H1 (cell line): ENCODE measurements at places on chromosomes 6 and 20.

- peaks cover 5% of the 10 kb centered on the region; the same call in 1 of the 2 replicates for H3K4me1 ChIP-seq
- no peak overlapping the region for H3K27ac ChIP-seq
- no peak overlapping the region for H3K4me3 ChIP-seq
- no peak for DNase-seq
Measured at GRCh38 chr20:61956396-61957342, 109.0 kb downstream of the TAF4 start.

- no peaks in the 10 kb centered on the region for H3K27me3 ChIP-seq
- DNase-seq: no peak
- H3K4me3 ChIP-seq: no peak overlapping the region
- no peaks in the 10 kb centered on the region for H3K4me1 ChIP-seq
- H3K36me3 ChIP-seq: no peaks in the 10 kb centered on the region
Measured at GRCh38 chr6:149224399-149224798, 93.1 kb upstream of the TAB2 start.

GRCh38 chr6:104183816-104184435, 675.8 kb downstream of the HACE1 start:
- no peak overlapping the region for H3K4me3 ChIP-seq
- no peak for DNase-seq
- H3K4me1 ChIP-seq: no peaks in the 10 kb centered on the region
- H3K27ac ChIP-seq: no peak overlapping the region
- no peaks in the 10 kb centered on the region for H3K36me3 ChIP-seq

- DNase-seq: no peak
- no peak overlapping the region for H3K4me3 ChIP-seq
- H3K4me1 ChIP-seq: no peaks in the 10 kb centered on the region
- no peak overlapping the region for H3K27ac ChIP-seq
- H3K27me3 ChIP-seq: no peaks in the 10 kb centered on the region
Measured at GRCh38 chr6:12258191-12258590, 32.0 kb upstream of the EDN1 start.

- no peaks in the 10 kb centered on the region for H3K27me3 ChIP-seq
- H3K36me3 ChIP-seq: no peaks in the 10 kb centered on the region; the same call in 1 of the 2 replicates
- no peak overlapping the region for H3K27ac ChIP-seq
- no peak overlapping the region for H3K4me3 ChIP-seq
- no peaks in the 10 kb centered on the region for H3K4me1 ChIP-seq
Measured at GRCh38 chr6:81023007-81023582, 729.4 kb downstream of the TENT5A start.

- DNase-seq: no peak
- no peak overlapping the region for H3K27ac ChIP-seq
- no peaks in the 10 kb centered on the region for H3K27me3 ChIP-seq
- no peak overlapping the region for H3K4me3 ChIP-seq
- H3K4me1 ChIP-seq: no peaks in the 10 kb centered on the region
- H3K36me3 ChIP-seq: no peaks in the 10 kb centered on the region
Measured at GRCh38 chr6:90637320-90637719, 50.4 kb upstream of the MAP3K7 start.

- no peak overlapping the region for H3K27ac ChIP-seq
- peaks cover 41% of the 10 kb centered on the region for H3K27me3 ChIP-seq
- H3K4me1 ChIP-seq: no peaks in the 10 kb centered on the region
- DNase-seq: peak; percentile 73
Measured at GRCh38 chr6:28207510-28208110, 17.5 kb upstream of the ZSCAN9 start.

GRCh38 chr6:35955521-35955920, 34.6 kb upstream of the SRPK1 start:
- H3K27ac ChIP-seq: no peak overlapping the region
- no peak for DNase-seq
- H3K36me3 ChIP-seq: no peaks in the 10 kb centered on the region
- H3K4me1 ChIP-seq: no peaks in the 10 kb centered on the region
- H3K4me3 ChIP-seq: no peak overlapping the region
